Amniotic stem cell (primary cell): ENCODE measurements at places on chromosomes 16 and 17.

- DNase-seq, result no peak
Observed at GRCh38 chr16:9225527-9226316, 134.3 kb downstream of the HAPSTR1 start.

DNA sequence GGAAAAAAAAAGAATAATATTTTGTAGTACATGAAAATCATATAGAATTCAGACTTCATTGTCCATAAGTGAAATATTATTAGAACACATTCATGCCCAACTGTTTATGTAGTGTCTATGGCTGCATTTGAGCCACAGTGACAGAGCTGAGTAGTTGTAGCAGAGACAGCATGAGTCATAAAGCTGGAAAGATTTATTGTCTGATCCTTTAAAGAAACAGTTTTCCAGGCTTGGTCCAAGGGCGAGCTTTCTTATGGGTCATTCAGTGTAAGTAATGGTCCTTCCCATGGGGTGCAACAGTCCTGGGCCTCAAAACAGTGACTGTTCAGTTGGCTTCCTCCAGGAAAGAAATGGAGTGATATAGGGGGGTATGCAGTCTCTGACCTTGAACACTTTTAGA, 260.2 kb downstream of the HS3ST4 start:
- DNase-seq, result no peak

- DNase-seq, result no peak
Observed at GRCh38 chr16:85003076-85003475, 8.3 kb downstream of the ZDHHC7 start.

- DNase-seq, result no peak
Observed at GRCh38 chr16:77917971-77918370, 104.4 kb upstream of the CLEC3A start.

DNA sequence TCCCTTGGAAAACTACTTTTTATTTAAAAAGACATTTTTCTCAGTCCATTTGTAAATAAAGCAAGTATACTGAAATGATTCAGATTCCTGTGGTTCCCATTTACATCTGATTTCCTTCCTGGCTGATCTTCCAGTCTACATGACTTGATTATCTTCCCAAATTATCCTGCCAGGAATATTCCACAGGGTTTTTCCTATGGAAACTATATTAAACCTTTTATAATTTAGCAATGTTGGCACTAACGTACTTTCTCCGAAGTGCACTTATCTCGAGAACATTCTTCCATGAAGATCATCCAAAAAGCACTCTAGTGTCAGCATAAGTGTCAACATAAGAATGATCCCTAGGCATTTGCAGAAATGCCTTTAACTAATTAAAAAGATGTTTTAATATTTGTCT, 347.7 kb upstream of the KIF2B start:
- no peak for DNase-seq

GRCh38 chr17:7946441-7946840, 14.4 kb downstream of the CNTROB start:
- no peak for DNase-seq

DNA sequence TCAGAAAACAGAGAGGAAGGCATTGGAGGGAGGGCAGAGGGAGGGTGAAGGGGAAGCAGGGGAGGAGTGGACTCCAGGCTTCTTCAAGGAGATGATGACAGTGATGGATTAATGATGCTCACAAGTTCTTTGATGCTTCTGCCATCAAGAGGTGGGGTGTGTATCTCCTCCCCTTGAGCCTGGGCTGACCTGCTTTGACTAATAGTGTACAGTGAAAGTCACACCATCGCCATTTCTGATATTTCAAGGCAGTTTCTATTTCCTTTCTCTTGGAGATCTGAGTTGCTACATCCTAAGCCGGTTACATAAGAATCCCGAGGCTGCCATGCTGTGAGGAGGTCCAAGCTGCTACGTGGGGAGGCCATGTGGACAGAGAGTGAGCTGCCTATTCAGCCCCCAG, 312.5 kb downstream of the MAF start:
- DNase-seq, result no peak
